ENCODE measurements at places on chromosomes 11 and 22.

DNA sequence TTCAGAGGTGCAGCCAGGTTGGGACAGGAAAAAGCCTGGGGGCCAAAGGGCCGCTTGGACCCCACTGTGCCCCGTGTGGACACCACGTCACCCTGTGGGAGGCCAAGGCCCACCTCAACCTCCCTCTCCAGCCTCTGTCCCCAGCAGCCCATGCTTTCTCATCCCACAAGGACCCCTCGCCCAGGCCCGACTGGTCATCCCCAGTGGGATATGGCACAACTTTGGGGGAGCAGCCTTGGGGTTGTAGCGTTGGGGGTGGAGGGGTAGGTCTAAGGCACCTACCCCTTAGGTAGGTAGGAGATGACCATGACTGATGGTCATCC lies 44.0 kb downstream of the IGF2 start:
- no peak for DNase-seq

GRCh38 chr11:122594986-122595645 lies 60.4 kb upstream of the UBASH3B start:
- no peak for DNase-seq

DNA sequence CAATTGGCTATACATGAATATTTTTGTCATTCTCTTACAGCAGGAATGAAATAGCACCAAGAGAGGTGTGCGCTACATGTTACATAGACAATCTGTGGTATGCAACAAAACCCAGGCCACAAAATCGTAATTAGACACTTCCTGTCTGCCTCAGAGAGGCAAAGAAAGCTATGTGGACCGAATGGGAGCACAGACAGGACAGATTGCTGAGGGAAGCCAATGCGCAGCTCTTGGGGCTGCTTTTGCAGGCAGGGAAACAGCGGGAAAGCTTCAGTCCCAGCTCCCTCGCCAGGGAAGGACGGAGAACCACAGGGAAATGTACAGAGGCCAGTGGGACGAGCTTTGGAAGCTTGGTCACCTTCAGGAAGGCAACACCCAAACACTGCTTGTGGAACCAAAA lies 40.9 kb downstream of the SERPINH1 start:
- no peak for DNase-seq

DNA sequence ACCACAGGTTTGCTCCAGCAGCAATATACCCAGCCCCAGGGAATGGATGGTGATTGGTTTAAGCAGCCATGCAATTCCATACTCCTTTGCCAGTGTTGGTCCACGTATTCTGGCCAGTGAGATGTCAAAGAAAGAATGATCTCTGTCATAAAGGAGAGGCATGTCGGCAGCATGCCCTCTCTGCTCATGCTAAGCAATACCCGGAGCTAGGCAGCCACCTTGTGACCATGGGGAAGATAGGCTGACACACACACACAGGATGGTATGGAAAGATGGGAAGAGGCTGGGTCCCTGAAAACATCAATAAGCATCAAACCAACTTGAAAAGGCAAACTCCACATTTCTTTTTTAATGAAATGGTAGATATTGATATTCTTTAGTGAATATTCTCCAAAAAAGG lies 5.1 kb downstream of the ABCC8 start:
- no peak for DNase-seq

DNA sequence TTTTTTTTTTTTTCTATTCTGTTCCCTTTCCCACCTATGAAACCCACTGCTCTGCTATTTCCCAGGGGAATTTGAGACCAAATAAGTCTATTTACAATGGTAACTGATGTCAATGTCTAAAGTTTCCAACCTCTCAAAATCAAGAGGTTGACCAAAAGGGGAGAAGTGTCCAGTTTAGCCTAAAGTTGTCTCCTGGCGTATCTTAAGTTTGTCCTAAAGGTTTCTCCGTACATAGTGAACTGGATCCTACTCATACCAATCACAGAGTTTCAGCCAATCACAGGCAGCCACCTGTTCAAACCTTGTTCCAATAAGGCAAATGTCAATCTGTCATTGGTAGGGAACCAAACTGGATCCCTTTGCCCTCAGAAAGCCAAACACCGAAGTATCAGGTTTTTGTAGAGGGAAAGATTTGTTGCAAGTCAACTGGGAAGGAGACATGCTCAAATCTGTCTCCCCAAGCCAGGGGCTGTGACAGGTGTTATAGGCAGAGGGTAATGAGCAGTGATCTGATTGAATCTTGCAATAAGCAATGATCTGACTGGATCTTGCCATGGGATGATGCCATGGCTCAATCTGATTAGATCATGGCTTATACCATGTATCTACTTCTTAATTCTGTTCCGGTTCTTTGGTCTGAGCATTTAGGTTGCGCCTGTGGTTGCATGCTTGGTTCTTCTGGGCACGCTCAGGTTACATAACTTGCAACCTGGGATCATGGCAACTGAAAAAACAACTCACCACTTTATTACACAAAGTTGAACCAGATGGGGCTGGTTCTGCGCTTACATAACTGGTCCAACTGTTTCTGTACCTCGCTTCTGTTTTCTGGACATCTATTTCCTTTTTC lies 1.1 kb upstream of the VPS37C start:
- DNase-seq, result no peak

- no peak for DNase-seq
Measured at GRCh38 chr11:77598195-77598594, 8.4 kb downstream of the AQP11 start.

DNA sequence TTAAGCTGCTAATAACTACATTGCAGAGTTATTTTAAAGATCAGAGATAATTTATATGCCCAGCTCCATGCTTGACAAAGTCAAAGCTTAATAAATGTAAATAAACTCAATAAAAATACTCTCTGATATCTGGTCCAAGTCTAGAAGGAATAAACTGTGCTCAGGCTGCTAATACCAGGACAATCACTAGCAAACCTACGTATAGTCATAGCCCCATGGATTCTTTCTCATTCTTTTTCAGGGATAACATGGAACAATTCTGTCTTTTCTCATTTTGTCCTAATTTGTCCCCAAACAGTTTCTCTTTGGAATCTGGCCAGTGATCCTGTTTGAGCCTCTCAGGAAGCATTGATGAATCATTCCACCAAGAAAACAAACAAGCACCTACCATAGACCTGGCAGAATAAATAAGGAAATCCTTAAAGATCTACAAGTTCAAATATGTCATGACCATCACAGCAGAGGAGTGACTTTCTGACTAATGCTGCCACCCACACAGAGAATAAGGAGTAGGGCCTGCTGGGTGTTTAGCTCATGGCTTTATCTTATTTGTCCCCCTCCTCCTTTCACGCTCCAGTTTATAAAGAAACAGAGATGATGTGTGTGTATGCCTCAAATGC lies 14.1 kb upstream of the B3GNT6 start:
- DNase-seq, result no peak

DNA sequence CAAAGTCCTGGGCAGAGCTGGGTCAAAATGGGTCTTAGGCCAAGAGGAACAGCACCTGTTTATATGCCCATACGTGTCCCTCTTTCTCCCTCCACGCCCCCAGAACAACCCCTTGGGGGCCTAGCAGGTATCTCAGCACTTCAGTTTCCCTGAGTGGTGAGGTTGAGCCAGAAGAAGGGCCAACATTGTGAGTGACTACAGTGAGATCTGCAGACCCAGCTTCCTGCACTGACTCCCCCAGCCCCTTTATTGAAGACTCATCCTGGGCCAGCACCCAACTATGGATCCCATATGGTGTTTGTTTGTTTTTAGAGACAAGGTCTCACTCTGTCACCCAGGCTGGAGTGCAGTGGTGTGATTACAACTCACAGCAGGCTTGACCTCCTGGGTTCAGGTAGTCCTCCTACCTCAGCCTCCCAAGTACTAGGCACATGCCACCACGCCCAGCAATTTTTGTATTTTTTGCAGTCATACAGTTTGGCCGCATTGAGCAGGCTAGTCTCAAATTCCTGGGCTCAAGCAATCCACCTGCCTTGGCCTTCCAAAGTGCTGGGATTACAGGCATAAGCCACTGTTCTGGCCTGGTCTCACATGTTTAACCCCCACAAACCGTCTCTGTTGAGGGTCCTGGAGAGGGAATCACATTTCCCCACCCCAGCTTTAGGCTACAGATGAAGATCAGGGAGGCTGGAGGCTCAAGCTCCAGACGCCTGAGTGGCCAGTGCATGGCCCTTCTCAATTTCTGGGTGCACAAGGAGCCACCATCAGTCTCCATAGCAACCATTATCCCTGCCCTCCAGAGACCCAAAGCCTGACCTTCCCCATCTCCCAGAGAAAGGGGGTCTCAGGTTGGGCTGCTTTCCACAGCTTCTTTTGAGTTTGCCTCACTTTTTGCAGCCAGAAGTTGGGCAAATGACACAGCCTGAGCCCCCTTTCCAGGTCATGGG lies 1.7 kb upstream of the LARGE2 start:
- no peak for DNase-seq

DNA sequence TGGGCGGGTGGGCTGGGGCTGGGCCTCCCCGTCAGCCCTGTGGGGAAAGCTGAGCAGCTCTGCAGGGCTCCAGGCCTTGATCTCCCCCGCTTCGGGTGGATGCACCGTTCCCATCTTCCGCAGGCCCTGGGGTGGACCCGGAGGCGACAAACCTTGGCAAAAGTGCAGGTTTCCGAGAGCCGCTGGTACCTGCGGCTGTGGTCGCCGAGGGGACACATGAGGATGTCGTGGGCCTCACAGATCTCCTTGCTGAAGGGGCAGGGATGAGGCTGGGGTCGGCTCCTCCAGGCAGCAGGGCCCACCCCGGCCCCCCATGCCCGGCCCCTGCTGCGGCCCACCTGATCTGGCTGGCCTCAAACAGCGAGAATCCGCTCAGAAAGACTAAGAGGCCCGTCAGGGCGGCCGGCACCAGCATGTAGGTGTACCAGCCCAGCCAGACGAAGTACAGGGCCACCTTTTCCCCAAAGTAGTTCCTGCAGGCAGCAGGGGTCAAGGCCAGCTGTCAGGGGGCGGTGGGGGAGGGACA lies 11.8 kb downstream of the ANO9 start:
- DNase-seq, result no peak

DNA sequence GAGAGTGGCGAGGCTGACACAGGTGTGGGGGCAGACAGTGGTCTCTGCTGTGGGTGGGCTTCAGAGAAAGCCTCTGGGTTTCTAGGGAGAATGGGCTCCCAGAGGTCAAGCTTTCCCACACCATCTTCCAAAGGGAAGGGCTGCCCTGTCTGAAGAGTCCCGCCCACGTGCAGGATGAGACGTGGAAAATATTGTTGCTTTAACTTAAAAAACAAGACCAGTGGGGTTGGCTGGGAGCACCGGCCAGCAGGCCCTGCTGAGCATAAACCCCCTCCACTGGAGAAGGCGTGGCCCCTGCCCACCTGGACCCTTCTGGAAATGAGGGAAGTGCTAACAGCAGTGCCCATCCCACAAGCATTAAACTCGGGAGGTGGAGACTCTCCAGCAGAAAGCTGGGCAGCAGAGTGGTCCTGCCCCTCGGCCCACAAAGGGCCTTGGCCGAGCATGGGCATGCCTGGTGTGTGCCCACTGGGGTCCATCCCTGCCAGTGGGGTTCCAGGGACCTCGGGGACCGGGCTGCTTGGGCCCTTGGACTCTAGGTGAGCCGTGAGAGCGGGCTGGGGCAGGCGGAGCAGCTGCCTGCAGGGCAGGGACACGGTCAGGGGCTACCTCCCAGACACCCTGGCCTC lies 15.4 kb downstream of the SELENOO start:
- no peak for DNase-seq

GRCh38 chr11:9747229-9747628 lies 83.4 kb downstream of the SWAP70 start:
- DNase-seq, result no peak

GRCh38 chr11:17988465-17988864 lies 24.4 kb downstream of the SERGEF start:
- DNase-seq, result no peak

DNA sequence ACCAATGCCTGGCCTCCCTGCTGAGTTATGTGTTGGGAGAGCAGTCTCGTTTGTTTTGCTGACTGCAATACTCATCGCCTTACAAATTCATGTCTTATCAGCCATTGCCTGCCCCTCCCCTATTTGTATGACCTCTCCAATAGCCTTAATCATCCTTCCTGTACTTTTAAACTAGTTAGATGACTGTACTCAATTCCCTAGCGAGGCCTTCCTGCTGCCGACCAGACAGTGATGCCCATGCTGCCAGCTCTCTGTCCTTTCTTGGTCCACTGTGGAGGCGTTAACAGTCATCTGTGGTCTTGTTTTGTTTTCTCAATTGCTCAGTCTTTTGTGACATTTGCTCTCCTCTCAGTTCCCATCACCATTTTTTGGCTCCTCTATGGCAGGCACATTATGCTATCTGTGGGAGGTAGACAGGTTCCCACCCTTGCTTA lies 20.3 kb upstream of the YPEL1 start:
- no peak for DNase-seq
